ENCODE measurements at places on chromosomes 7 and 10. TPM values are rescaled to one million over a fixed set of nuclear protein-coding genes. Genes with fewer than 3 reads are reported as not detected.

COBL gene
- not detected for total RNA-seq

CAV2 gene
- total RNA-seq: not detected

GRM8 gene
- total RNA-seq: not detected

GRCh38 chr10:6215241-6215640, 12.5 kb downstream of the PFKFB3 start:
- DNase-seq: no peak

- no peak for DNase-seq
Measured at GRCh38 chr7:87933605-87933952, 472 bp upstream of the ADAM22 start.

DNA sequence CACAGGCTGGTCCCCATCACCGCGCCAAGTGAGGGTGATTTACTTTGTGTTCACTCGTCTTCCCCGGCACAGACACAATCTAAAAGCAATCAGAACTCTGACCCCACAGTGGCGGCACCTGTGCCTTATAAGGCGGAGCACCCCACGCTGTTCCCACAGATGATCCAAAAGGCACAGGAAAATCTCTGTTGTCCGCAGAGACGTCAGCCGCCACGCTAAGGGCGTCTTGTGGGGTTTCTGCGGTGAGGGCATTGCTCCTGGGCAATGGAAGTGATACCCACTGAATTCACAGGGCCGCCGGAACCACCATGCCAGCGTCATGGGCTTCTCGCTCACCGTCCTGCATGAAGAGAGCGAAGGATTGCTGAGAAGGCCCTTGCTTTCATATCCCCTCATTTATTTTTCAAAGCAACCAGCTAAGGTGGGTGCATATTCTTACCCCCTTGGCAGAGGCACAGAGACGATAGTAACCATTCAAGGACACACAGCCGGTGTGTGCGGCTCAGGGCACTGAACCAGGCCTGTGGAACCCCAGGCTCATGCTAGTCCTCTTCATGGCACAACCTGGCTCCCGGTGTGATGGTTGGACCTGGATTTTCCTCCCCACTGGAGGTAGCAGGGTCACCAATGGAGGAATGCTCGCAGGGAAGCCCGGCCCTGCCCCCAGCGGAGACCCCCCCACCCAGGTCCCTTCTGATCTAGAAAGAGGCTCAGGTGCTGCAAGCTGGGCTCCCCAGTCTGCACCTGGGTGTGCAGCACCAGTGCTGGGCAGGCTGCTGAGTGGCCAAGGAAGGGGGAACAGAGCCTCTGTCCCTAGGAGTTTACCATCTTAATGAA, 279.0 kb downstream of the TCERG1L start:
- no peak for DNase-seq

DNA sequence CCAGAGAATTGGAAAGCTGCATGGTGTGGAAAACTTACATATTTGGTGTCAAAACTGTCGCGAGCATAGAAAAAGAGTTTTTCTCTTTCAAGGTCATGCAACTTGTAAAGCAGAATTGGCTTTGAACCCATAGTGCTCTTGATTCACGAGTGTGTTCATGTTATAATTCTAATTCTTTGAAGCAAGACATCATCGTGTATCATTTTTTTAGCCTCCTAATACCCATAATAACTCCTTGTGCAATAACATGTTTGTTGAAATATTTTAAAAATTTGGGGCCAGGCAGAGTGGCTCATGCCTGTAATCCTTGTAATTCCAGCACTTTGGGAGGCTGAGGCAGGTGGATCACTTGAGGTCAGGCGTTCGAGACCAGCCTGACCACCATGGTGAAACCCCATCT, 4.2 kb downstream of the CCL24 start:
- DNase-seq: no peak

GRCh38 chr7:42597300-42597699, 314.6 kb downstream of the C7orf25 start:
- no peak for DNase-seq

- DNase-seq: no peak
Measured at GRCh38 chr7:37045681-37046179, 321.4 kb upstream of the AOAH start.

GRCh38 chr7:17848516-17848915, 91.8 kb downstream of the SNX13 start:
- DNase-seq: no peak

All from activated naive CD8-positive, alpha-beta T cell treated with anti-CD3 and anti-CD28 coated beads for 36 hours (primary cell).